ENCODE measurements at places on chromosomes 6 and 20.

GRCh38 chr6:107539409-107539808, 49.5 kb downstream of the SOBP start:
- no peak for DNase-seq

- DNase-seq: no peak
Measured at GRCh38 chr6:8658416-8658815, 223.1 kb upstream of the SLC35B3 start.

DNA sequence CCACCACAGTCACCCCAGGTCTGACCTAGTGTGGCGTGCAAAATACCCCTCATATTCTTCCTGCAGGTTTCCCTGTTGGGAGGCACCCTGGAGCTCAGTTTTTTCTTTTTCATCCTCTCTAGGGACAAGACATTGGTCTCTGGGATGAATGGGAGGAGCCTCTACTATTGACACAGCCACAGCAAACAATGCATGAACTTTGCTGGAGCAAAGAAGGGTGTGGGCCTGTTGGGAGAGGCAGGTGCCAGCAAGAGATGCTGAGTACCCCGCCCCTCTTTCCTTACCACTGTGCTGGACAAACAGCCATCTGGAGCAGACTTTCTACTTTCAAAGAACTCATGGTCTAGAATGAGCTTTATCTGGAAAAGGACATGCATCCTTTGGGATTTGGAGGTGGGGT, 10.1 kb downstream of the TGM3 start:
- DNase-seq: no peak

GRCh38 chr6:132865829-132866228, 51.5 kb downstream of the RPS12 start:
- DNase-seq: no peak

DNA sequence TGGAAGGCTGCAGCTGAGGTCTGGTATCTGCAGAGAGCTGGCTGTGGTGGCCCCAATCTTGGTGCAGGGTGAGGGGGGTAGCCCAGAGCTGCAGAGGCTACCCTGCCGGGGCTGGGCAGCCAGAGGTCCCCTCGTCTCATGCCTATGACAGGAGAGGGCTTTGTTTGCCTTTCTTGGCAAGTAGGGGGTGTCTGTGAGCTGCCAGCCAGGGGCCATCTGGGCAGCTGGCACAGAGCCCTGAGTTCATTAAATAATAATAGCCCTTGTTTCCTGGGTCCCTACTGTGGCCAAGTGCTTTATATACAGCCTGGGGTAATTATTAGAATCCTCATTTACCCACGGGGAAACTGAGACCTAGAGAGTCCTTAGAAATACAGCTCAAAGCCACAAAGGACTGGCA, 66.6 kb downstream of the EZR start:
- no peak for DNase-seq

DNA sequence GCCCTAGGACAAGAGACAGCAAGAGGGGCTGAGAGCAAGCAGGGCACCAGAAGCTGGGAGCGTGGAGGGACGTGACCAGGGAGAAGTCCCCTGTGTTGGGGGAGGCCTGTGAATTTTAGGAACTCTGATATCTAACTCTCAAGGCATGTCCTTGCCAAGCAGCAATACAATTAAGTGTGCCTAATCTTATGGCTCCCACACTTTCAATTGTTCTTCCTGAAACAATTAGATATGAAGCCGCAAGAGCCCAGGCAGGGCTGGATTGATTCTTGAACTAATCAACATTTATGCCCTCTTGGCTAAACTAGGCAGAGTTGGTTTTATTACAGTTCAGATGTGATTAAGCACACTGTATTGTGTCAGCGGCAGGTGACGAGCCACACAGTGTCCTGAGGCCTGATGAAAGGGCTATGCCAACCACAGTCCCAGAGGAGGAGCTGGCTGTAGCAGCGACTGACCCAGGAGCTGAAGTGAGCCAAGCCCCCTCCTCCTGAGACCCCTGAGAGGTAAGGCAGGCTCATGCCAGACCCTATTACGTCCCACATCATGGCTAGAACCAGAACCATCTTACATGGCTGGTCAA, 4.2 kb upstream of the MAVS start:
- no peak for DNase-seq

DNA sequence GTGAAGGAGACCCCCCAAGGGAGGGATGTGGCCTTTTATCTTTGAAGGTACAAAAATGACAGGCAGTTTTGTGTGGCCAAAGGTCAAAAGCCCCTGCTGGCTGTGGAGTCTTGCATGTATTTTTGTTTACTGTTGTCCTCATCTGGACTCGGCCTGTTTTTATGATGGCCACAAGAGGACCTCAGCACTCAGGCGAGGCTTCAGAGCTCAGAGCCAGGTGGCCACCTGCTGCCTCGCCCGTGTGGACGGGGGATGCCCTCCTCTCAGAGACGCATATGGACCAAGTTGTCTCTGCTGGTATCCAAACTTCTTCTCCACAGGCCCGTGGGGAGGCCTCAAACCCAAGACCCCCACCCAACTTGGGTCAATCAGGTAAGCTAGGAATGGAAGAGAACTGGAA, 118.2 kb downstream of the DACT2 start:
- DNase-seq: no peak

DNA sequence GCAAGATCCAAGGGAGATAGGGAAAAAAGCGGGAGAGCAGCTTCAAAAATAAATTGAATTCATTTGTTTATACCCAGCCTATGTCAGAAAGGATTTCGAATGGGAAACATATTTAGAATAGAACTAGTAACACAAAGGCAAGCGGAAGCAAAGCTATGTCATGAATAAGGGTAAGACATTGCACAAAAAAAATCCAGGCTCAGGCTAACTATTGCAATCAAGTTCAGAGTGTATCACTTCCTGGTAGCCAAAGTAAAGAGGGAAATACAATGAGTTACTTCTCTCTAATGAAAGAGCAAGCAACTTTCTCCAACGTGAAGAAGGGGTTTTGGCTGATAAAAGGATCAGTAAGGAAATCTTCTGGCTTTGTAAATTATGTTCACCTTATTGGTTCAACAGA, 212.8 kb downstream of the ZMYND8 start:
- DNase-seq: no peak

GRCh38 chr20:7378864-7379605, 561.2 kb downstream of the HAO1 start:
- no peak for DNase-seq
